ENCODE measurements at places on chromosomes 11 and 22.

DNA sequence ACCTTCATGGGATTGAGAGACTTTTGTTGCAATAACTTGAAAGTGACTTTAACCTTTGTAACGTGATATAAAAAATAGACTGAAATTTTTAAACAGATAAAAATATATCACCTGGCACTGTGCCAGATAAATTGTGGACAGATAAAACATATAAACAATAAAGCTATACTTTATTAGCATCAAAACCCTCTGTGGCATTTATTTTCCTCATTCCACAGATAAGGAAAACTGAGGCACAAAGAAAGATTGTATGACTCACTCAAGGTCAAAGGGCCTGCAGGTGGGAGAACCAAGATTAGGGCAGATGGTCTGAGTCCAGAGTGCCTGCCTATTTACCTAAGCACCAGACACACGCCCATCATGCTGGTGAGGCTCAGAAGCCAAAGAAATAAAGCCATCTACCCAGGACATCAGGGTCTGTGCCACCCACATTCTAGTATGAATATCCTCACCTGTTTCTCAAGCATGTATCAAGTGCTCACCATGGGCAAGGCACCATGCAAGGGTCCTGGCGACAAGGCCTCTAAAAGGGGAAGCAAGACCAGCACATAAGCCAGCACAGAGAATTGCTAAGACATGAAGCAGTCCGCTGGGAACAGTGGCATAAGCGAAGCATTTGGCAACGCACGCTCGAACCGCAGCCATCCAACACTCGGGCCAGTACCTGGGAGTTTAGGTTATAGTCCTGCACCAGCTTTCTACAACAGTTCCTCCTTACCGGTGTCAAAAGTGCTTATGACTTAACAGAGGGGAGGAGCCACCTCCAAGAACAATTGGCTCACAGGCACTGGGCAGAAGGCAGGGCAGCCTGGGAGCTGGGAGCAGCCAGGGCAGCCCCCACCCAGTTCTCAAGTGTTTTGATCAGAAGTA is 17.6 kb downstream of the MYH9 start:
- DNase-seq, result no peak

GRCh38 chr22:49792107-49792506 is 35.6 kb downstream of the BRD1 start:
- DNase-seq, result no peak

GRCh38 chr11:121337740-121338272 is 45.2 kb downstream of the SC5D start:
- no peak for DNase-seq

- DNase-seq, result no peak
These were observed 333.9 kb downstream of the CADM1 start for GRCh38 chr11:115170133-115170815.

GRCh38 chr22:49446145-49446758 is 381.4 kb downstream of the BRD1 start:
- DNase-seq, result no peak

Measured in activated naive CD8-positive, alpha-beta T cell treated with anti-CD3 and anti-CD28 coated beads for 36 hours (primary cell).